ENCODE measurements at places on chromosomes 7 and 10. TPM values are rescaled to one million over a fixed set of nuclear protein-coding genes. Genes with fewer than 3 reads are reported as not detected.

The DENND2A gene
- 11.6 TPM for total RNA-seq

The ORC5 gene
- 7.2 TPM for total RNA-seq

The BLNK gene
- total RNA-seq = 0.73 TPM

DNA sequence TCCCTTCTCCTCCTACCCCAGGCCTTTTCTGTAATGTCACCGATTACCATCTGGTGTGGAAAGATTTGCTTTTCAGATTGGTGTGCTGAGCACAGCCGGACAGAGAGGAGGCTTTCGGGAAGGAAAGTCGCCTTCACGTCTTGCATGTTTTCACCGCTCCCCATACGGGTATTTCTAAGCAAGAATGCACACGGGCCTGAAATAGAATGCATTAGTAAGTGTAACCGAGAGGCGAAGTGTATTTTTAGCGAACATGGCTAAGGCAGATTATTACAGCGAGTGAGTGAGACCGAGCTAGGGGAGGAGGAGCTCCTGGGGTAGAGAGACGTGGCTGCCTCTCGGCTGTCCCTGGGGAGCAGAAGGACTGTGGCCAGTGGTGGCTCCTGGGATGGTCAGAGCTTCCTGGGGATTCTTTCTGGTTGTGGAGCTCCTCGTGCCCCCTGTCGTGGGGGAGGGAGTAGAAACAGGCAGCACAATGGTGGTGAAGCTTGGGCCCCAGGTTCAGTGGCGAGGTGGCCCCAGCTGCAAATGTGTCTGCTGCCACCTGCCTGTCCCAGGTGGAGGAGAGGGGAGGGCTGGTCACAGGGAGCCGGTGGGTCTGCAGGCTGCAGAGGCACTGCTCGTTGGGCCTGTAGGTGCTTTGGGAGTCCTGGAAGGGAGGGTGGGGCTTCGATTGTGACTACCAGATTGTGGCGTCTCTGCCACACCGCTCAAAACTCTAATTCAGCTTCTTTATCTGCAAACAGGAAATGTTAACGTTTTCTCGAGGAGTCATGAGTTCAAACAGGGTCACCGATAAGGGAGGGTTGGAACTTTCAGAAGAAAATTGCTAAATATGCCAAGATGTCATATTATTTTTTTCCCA, 135.8 kb downstream of the CAMK1D start:
- no peak for DNase-seq

DNA sequence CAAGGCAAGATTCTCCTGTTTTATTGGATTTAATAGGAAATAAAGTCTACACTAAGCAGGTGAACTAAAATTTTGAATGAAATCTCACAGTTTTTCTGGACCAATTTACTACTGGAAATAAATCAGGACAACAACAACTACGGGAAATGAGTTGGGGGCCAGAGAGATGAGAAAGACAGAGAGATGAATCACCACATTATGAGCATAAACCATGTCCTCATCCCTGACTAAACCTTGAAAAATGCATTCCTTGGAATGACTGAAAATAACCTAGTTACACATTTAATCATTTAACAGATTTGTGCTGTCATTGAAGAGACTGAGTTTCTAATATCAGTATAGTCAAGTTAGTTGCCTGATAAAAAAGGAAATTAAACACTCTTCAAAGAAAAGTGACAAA, 608.4 kb upstream of the KCND2 start:
- no peak for DNase-seq

DNA sequence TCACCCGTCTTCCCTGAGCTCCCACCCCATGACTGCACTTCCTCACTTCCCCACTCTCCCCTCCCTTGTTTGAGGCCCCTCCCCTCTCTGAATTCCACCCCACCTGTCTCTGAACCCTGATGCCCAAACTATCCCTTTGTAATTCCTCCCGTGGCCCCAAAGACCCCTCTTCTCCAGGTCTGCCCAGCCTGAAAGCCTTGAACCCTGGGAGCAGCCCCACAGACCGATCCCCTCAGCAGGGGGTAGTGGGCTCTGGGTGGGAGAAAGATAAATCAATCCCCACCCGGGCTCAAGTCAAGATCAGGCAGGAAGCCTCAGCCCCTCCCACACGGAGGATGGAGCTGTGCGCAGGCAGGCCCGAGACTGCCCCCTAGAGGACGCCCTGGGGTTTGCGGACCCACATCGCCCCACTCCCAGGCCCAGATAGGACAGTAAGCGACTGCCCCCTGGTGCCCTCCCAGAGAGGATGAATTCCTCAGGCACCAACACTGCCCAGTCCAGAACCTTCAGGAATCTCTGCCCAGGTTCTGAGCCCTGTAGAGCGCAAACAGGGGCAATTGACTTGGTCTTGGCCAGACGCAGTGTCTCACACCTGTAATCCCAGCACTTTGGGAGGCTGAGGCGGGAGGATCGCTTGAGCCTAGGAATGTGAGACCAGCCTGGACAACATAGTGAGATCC, 11.7 kb downstream of the HSPB1 start:
- DNase-seq = peak; percentile 98

DNA sequence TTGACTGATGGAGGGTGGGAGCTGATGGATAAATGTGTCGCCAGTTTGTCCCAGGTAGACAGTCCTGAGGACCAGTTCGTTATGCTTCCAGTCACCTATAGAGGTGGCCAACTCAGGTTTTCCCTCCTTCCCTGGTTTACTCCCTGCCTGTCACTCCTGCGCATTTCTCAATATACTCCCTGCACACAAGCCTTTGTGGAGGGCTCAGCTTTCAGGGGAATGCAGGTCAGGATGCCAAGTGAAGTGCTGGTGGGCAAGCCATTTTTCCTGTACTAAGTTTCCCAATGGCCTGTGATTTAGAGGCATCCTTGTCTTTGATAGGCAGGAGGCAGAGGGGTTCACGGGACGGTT, 473.5 kb upstream of the ZMIZ1 start:
- no peak for DNase-seq

- no peak for DNase-seq
Measured at GRCh38 chr10:79025199-79025832, 43.5 kb upstream of the ZMIZ1 start.

DNA sequence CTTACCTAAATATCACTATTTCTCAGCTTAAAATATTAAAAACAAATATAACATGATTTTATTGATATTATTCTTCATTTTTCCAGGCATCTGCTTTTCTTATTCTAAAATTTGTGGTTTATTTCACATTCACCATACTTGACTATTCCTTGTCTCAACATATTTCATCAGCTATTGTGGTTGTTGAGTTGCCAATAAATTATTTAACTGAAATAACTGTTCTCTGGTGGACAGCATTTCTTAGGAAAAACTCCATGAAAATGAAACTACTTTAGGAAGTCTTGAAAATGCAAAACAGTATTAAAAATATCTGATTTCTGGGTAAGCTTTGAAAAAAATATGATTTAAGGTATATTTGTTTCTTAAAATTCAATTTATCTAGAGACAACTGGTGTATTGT, 122.9 kb upstream of the SEMA3A start:
- no peak for DNase-seq

- no peak for DNase-seq
Measured at GRCh38 chr7:22346383-22347107, 10.4 kb downstream of the RAPGEF5 start.

DNA sequence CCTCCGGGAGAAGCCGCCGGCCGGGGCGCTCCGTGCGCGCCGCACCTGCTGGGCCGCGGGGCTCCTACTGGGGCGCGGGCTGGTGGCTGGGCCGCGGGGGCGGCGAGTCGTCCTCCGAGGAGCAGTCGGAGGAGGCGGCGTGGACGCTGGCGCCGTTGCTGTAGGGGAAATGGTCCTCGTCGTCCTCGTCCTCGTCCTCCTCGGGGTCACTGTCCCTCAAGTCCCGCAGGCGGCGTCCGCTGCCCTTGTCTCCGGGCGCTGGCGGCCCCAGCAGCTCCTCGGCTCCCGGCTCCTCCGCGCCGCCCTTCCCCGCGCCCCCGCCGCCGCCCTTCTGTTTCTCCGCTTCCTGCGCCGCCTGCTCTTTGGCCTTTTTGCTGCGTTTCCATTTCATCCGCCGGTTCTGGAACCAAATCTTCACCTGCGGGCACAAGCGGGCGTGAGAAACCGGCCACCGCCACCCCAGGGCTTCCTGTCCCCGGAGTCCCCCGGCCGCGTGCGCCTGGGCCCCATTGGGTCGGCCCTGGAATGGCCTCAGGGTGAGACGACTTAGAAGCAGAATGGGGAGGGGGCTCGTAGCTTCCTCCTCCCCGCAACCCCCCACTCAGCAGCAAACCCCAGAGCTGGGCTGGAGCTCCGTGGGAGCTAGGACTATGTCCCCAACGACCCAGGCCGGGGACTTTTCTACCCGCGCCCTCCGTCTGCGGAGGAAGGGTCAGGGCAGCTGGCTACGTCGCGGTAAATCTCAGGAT, 4.8 kb downstream of the MNX1 start:
- DNase-seq = no peak
